ENCODE measurements at places on chromosomes 5 and 9. TPM values are rescaled to one million over a fixed set of nuclear protein-coding genes. Genes with fewer than 3 reads are reported as not detected.

CHD1 gene
- total RNA-seq, result 119 TPM

CCDC192 gene
- total RNA-seq, result not detected

CTNND2 gene
- not detected for total RNA-seq

NAIP gene
- 6.7 TPM for total RNA-seq

PKN3 gene
- 23.2 TPM for total RNA-seq

DROSHA gene
- total RNA-seq, result 36.5 TPM

DNA sequence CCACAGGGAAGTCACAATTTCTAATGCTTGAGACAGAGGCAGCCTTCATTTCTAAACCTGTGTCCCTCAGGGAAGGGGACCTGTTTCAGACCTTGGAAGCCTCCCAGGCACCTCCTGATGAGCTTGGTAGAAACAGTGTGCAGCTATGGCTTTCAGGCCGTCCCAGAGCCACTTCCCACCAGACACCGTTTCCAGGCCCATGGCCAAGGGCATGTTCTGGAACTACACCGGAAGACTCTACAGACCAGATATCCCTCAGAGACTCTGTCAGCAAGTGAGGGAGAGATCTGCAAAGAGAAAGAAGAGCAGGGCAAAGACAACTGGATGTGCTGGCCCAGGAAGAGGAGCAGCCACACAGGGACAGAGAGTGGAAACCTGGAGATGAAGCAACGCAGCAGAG lies 82.2 kb upstream of the HSPA9 start:
- DNase-seq, result no peak

DNA sequence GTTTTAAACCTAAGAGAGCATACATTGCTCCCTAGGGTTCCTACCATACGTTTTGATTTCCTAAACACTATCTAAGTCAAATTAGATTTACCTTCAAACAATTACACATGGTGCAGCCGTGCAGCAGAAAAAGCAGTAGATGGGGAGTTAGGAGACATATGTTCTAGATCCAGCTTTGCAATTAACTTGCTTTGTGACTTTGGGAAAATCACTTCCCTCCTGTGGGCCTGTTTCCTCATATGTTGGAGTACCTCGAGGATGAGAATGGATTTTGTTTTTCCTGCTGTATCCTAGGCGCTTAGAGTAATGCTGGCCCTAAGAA lies 711 bp downstream of the MRPL50 start:
- DNase-seq, result no peak

- no peak for DNase-seq
Measured at GRCh38 chr5:175830586-175831300, 40.6 kb upstream of the CPLX2 start.

- no peak for DNase-seq
Measured at GRCh38 chr5:76413746-76414145, 10.7 kb downstream of the IQGAP2 start.

GRCh38 chr5:8254674-8255073 lies 385.7 kb downstream of the MTRR start:
- no peak for DNase-seq

GRCh38 chr5:180202939-180203573 lies 6.0 kb downstream of the RASGEF1C start:
- no peak for DNase-seq

- DNase-seq, result no peak
Measured at GRCh38 chr5:65871182-65871581, 55.2 kb upstream of the ERBIN start.

- DNase-seq, result no peak
Measured at GRCh38 chr9:133119103-133119845, 1.8 kb downstream of the RALGDS start.

DNA sequence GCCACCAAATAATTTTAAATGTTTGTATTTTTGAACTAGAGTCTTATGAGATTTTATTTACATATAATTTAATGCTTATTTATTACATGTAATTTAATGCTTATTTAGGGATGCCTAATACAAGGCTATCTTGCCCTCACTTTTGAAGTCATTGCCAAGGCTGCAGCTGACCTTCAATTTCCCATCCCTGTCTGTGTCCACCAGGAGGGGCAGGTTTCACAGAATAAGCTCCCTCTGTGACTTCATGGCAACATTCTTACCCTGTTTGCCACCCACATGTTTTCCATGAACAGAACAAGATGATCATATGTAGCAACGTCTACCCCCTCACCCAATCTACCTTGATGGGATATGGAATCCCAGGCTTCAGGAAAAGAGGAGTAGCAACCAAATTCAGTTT lies 27.0 kb downstream of the C5 start:
- no peak for DNase-seq

DNA sequence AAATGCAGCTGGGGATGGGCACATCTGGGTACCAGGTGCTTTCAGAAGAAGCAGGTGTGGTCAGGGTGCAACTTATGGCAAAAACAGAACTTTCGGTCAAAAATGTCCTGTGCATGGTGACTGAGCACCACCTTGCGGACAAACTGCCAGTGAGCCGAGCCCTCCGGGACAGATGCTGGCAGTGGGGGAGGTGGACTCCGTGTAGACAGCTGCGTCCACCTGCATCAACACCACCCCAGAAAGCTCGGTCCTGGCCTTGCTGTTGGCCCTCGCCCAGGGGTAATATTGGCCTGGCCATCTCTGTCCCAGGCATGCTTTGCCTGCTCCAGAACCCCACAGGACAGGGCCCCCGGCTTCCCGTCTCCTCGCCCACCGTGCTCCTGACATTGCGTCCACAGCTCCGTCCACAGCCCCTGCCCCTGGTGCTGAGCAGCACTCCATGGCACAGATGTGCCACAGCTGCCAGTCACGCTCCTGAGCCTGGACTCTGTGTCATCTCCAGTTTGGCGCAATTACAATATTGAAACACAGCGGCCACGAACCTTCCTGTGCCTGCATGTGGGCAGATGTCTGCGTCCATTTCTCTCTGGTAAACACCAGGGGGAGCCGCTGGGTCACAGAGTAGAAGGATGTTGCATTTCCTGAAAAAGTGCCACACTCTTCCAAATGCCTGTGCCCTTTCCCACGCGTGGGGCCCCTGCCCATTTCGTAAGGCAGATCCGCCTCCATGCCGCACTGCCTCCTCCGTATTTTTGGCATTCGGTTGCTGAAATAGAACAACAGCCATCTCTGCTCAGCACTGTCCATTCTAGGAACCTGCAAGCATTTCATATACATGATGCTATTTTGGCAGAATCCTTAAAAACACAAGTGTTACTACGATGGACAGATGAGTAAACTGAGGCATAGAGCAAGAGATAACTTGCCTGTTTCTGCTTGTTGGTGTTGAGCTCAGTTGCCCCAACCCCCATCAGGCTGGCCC lies 33.4 kb upstream of the SLC6A19 start:
- peak; percentile 92 for DNase-seq

GRCh38 chr5:59608745-59609144 lies 284.8 kb downstream of the PDE4D start:
- no peak for DNase-seq

DNA sequence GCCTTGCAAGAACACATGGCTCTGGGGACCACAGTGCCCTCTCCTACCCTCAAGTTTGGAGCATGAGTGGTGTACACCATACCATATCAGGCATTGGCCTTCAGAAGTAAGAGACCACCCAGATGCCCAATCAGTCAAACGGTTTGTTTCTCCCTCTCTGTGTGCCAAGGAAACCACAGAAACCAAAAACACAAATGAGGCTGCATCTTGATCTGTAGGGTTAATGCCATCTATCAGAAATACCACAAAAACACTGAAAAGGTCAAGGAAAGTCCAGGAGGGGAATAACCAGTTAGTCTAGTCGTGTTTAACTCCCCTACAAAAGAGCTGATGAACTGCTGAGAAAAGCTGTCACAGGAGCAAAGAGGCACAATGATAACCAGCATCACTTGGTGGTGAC lies 78.4 kb downstream of the INSYN2B start:
- no peak for DNase-seq
